Keratinocyte (primary cell): ENCODE measurements at places on chromosomes 5 and 9. TPM values are rescaled to one million over a fixed set of nuclear protein-coding genes. Genes with fewer than 3 reads are reported as not detected.

The LCN2 gene
- 28.9 to 77.4 TPM (median 67.4 TPM) in 3 replicates for polyA plus RNA-seq

The PCDHA9 gene
- polyA plus RNA-seq: 0.01 TPM in 1 of 3 replicates, not detected in the others

The PCDHGA1 gene
- polyA plus RNA-seq: 0.08 to 0.17 TPM (median 0.09 TPM) in 3 replicates

The NEUROG1 gene
- polyA plus RNA-seq: not detected in 3 replicates

The PTGDS gene
- polyA plus RNA-seq: not detected in 3 replicates

The CFAP157 gene
- polyA plus RNA-seq: 0.03 TPM in 1 of 3 replicates, not detected in the others

The DNAH5 gene
- polyA plus RNA-seq: 0.49 to 0.73 TPM (median 0.67 TPM) in 3 replicates

The IL4 gene
- polyA plus RNA-seq: not detected in 3 replicates

The CYSRT1 gene
- polyA plus RNA-seq: 0.80 to 1.8 TPM (median 1.2 TPM) in 3 replicates

The KCNN2 gene
- polyA plus RNA-seq: 0.09 TPM in 2 of 3 replicates, not detected in the other

GRCh38 chr5:55416306-55416705 lies 108.5 kb downstream of the MTREX start:
- no peaks in the 10 kb centered on the region for H3K27me3 ChIP-seq
- H3K36me3 ChIP-seq: no peaks in the 10 kb centered on the region
- no peak overlapping the region for H3K27ac ChIP-seq
- no peak for DNase-seq

- H3K4me3 ChIP-seq: no peak overlapping the region
- no peak overlapping the region for H3K27ac ChIP-seq
- no peaks in the 10 kb centered on the region for H3K4me1 ChIP-seq
- H3K27me3 ChIP-seq: no peaks in the 10 kb centered on the region
- H3K36me3 ChIP-seq: no peaks in the 10 kb centered on the region
These were observed 614.1 kb downstream of the PTPRD start for GRCh38 chr9:9998491-9999287.

DNA sequence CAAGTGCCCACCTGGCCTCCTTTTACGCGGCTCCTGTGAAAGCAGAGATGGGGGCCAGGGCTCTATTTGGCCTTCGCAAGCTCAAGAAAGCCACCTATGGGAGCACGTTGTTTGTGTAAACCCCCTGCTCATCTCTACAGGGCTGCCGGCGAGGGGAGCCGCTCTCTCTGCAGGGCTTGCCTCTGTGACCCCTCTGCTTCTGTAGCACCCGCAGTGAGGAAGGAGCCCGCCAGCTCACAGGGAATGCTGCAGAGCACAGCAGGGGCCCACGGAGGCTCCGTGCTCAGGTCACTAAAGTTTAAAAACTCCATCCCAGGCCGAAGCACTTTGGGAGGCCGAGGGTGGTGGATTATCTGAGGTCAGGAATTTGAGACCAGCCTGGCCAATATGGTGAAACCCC lies 376.8 kb downstream of the IRX2 start:
- no peak overlapping the region for H3K4me3 ChIP-seq
- DNase-seq: no peak
- no peaks in the 10 kb centered on the region for H3K4me1 ChIP-seq
- no peak overlapping the region for H3K27ac ChIP-seq
- H3K36me3 ChIP-seq: no peaks in the 10 kb centered on the region

- H3K27me3 ChIP-seq: no peaks in the 10 kb centered on the region
- H3K4me1 ChIP-seq: peaks cover 19% of the 10 kb centered on the region
- H3K36me3 ChIP-seq: no peaks in the 10 kb centered on the region
- no peak for DNase-seq
These were observed at the start of gene LRRTM2 for GRCh38 chr5:138874771-138875551. Gene LRRTM2, minus strand, starts transcription at chr5:138875335. Its CDS starts 424 bp downstream, at chr5:138874911.

- no peaks in the 10 kb centered on the region for H3K27me3 ChIP-seq
- no peak overlapping the region for H3K4me3 ChIP-seq
- peak; percentile 11 for DNase-seq
- H3K36me3 ChIP-seq: peaks cover 10% of the 10 kb centered on the region
- no peak overlapping the region for H3K27ac ChIP-seq
These were observed 244.3 kb upstream of the WWC1 start for GRCh38 chr5:168047043-168047668.

- peaks cover 27% of the 10 kb centered on the region for H3K36me3 ChIP-seq
- no peaks in the 10 kb centered on the region for H3K27me3 ChIP-seq
- DNase-seq: no peak
- peaks cover 32% of the 10 kb centered on the region for H3K4me1 ChIP-seq
These were observed 220 bp downstream of the NOTCH1 start for GRCh38 chr9:136545692-136545964.

- no peaks in the 10 kb centered on the region for H3K4me1 ChIP-seq
- no peaks in the 10 kb centered on the region for H3K27me3 ChIP-seq
- no peak overlapping the region for H3K4me3 ChIP-seq
- no peak for DNase-seq
- H3K36me3 ChIP-seq: no peaks in the 10 kb centered on the region
These were observed 423.2 kb downstream of the RAB3C start for GRCh38 chr5:59005934-59006701.

DNA sequence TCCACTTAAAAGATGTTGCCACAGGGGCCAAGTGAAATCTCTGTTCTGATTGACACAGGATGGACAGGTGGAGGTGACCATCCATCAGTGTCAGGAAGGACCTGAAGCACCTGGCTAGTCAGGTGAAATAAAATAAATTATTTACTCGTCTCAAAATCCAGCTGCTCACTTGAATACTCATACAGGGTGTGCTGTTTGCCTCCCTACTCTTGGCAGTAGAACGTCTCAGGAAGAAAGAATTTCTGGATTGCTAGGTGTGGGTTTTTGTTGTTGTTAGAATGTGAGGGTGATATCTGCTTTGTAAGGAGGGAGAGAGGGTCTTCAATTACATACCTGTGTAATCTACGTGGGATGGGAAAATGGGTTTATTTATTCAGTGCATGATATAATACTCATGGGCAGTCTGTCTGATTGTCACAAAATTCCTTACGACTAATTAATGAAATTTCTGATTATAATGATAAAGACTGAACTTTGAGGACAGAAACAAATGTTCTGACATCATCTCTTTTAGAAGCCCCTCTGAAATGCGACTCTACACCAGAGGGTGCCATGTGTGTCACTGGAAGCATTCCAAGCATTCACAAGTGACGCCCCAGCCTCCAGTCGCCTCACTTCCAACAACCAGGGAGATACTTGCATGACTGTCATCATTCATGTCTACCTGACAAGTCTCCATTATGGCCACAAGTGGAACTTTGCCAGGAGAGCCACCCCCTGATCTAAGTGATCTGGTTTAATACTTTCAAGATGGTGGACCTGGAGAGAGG lies 218.4 kb downstream of the GAPVD1 start:
- no peaks in the 10 kb centered on the region for H3K4me1 ChIP-seq
- no peak for DNase-seq
- H3K4me3 ChIP-seq: no peak overlapping the region
- peaks cover 16% of the 10 kb centered on the region for H3K36me3 ChIP-seq
- no peak overlapping the region for H3K27ac ChIP-seq

DNA sequence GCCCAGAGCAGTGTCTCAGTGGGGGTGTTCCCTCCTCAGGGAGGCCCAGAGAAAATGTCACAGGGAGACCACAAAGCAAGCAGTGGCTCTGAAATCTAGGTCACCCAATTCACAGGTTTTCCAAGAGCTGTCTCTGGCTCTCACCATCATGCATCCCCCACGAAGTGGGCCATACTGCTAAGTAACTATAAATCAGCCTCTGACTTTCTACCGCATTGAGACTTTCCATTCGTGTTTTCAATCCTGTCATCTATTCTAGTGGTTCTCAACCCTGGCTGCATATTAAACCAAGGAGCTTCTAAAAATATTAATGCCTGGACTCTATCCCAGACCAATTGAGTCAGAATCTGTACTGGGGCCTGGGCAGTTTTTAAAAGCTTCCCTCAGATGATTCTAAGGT lies 2.0 kb upstream of the C1QTNF3 start:
- H3K36me3 ChIP-seq: no peaks in the 10 kb centered on the region
- no peak for DNase-seq
- peaks cover 8% of the 10 kb centered on the region for H3K4me1 ChIP-seq

DNA sequence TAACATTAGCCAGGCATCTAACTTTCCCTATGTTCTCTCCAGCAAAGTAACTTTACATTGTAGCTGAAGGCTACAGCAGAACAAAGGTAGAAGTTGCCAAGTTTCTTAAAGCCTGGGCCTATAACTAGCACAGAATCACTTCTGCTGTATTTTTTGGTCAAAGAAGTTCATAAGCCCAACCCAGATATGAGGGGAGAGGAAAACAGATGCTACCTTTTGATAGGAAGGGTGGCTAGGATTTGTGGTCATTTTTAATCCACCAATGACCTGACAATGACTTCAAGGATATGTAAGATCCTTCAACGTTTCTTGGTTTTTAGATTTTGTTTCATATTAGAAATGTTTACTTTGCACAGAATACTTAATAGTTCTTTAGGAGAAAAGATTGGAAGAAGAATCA lies 64.2 kb upstream of the RANBP3L start:
- DNase-seq: no peak
- no peaks in the 10 kb centered on the region for H3K36me3 ChIP-seq
- H3K27me3 ChIP-seq: no peaks in the 10 kb centered on the region
- H3K4me3 ChIP-seq: no peak overlapping the region

DNA sequence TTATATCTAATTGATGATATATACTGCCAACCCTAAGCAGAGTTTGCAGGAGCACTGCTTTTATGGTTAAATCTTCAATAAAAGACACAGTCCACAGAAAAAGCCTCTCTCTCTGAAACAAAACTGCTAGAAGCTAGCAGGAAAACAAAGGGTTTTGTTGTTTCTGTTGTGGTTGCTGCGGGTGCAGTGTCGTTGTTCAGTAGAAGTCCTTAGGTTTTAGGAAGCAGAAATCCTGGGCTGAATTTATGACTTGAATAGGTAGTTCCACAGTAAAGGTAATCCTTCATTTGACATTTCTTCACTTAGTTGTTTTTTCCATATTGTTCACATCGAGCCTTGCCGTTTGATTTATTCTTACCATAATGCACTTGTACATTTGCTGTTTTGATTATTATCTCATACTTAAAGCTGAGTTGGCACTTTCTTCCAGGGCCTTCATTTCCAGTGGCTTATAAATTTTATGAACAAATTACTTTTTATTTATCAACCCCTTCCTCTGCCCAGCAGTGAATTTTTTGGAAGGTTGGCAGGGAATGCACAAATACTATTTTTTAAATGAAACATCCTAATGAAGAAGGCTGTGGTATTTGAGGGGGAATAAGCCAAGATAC lies 209.6 kb upstream of the SLC30A5 start:
- H3K4me3 ChIP-seq: no peak overlapping the region
- H3K27ac ChIP-seq: no peak overlapping the region
- H3K4me1 ChIP-seq: no peaks in the 10 kb centered on the region
- H3K36me3 ChIP-seq: no peaks in the 10 kb centered on the region

- DNase-seq: no peak
- H3K27ac ChIP-seq: no peak overlapping the region
- no peak overlapping the region for H3K4me3 ChIP-seq
These were observed 132.7 kb upstream of the IER5L start for GRCh38 chr9:129310666-129311350.

GRCh38 chr5:16674750-16675149 lies 58.0 kb upstream of the RETREG1 start:
- H3K36me3 ChIP-seq: peaks cover 47% of the 10 kb centered on the region
- H3K4me1 ChIP-seq: peaks cover 19% of the 10 kb centered on the region
- DNase-seq: no peak
- peak overlapping the region; percentile 63 for H3K27ac ChIP-seq
- H3K4me3 ChIP-seq: no peak overlapping the region

DNA sequence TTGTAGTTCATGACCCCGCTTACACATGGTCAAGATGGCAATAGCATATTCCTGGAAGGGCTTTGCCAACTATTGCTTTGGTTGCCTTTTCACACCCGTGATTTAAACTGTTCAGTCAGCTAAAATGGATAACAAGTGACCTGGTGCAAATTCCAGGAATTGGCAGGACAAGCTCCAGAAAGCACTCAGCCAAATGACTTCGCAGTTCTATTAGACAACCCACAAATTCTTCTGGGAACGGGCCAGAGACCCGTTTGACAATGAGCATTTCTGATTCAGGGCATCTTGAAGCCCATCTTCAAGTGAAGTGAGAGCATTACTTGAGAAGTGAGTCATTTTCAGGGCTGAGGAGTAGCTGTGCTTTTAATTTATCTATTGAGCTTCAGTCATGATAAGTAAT lies 165.0 kb downstream of the DROSHA start:
- no peak overlapping the region for H3K4me3 ChIP-seq
- no peaks in the 10 kb centered on the region for H3K27me3 ChIP-seq
- no peaks in the 10 kb centered on the region for H3K36me3 ChIP-seq
- H3K4me1 ChIP-seq: no peaks in the 10 kb centered on the region
- DNase-seq: no peak

- H3K4me1 ChIP-seq: peaks cover 34% of the 10 kb centered on the region
- H3K36me3 ChIP-seq: peaks cover 9% of the 10 kb centered on the region
- H3K27me3 ChIP-seq: no peaks in the 10 kb centered on the region
- no peak overlapping the region for H3K4me3 ChIP-seq
- no peak overlapping the region for H3K27ac ChIP-seq
These were observed 85.0 kb upstream of the RARS1 start for GRCh38 chr5:168401226-168401625.

GRCh38 chr5:113807427-113807991 lies 294.0 kb downstream of the YTHDC2 start:
- H3K4me3 ChIP-seq: no peak overlapping the region

GRCh38 chr5:17001428-17001827 lies 65.3 kb upstream of the MYO10 start:
- H3K36me3 ChIP-seq: no peaks in the 10 kb centered on the region
- H3K4me1 ChIP-seq: peaks cover 14% of the 10 kb centered on the region
- H3K27me3 ChIP-seq: no peaks in the 10 kb centered on the region
- H3K27ac ChIP-seq: no peak overlapping the region
- H3K4me3 ChIP-seq: no peak overlapping the region
- DNase-seq: no peak
